Anterior cingulate cortex (tissue), 58 donors: ENCODE measurements at places on chromosomes 7 and 10.

GRCh38 chr7:149626972-149627371, 129.4 kb upstream of the ZNF746 start:
- DNase-seq = no peak

GRCh38 chr10:93397020-93397419, 85.1 kb downstream of the MYOF start:
- DNase-seq = no peak

GRCh38 chr7:14021069-14021468, 31.6 kb upstream of the ETV1 start:
- DNase-seq = no peak

- no peak for DNase-seq
Measured at GRCh38 chr7:93374345-93374940, 142.3 kb downstream of the VPS50 start.

DNA sequence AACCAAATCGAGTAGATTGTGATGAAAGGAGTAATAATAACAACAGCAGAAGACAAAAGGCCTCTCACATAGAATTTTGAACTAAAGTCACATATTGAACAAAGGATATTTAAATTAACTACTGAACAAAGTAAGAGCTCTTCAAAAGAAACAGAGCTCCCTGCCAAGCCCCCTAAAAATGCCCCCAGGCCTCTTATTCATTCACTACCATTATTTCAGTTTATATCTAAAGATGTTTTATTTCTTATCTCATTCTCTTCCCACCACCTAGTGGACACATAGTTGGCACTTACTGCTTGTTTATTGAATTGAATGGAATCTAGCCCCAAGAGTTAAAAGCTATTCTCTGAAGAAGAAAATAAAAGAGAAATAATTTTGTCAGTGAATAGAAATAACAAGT, 37.4 kb downstream of the VCL start:
- DNase-seq = no peak

- DNase-seq = no peak
Measured at GRCh38 chr10:112842832-112843360, 107.2 kb upstream of the TCF7L2 start.

GRCh38 chr7:158394936-158395335, 192.7 kb downstream of the PTPRN2 start:
- no peak for DNase-seq

GRCh38 chr10:86327954-86328725, 38.5 kb downstream of the GRID1 start:
- DNase-seq = no peak

GRCh38 chr10:110009736-110010475, 2.1 kb downstream of the ADD3 start:
- no peak for DNase-seq

DNA sequence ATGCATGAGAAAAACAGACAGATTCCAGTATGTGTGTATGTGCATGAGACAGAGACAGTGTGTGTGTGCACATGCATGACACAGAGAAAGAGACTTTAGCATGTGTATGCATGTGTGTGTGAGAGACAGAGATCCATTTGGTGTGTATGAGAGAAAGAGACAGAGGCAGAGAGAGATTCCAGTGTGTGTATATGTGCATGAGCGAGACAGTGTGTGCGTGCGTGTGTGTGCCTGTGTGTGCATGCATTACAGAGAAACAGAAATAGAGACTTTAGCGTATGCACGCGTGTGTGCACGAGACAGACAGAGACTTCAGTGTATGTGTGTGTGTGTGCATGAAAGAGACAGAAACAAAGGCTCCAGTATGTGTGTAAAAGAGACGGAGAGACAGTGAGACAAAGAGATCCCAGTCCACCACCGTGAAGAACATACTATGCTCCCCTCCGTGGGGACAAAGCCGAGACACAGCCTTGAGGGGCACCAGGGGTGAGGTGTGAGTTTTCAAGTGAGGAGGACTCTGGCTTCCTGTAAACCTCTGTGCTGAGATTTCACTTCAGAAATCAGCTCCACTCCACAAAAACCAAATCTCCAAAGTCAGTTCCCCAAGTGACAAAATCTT, 188.9 kb downstream of the GRID1 start:
- DNase-seq = no peak

- DNase-seq = no peak
Measured at GRCh38 chr7:17401791-17402627, 103.6 kb downstream of the AHR start.

DNA sequence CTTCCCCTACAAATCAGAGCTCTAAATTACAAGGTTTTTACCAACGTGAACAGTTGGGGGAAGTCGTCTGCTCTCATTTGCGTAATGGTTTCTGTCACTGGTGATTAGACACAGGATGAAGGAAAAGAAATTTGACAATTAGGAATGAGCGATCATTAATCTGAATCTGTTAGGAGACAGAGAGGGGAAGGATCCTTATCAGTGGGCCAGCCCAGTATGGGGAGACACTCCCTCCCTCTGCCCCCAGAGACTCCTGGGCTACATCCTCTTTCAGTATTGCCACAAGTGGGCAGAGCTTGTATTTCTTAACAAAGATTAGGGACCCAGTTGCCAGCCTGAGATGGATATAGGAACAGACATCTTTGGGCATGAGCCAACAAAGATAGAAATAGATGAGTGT, 15.5 kb downstream of the HIF1AN start:
- no peak for DNase-seq

DNA sequence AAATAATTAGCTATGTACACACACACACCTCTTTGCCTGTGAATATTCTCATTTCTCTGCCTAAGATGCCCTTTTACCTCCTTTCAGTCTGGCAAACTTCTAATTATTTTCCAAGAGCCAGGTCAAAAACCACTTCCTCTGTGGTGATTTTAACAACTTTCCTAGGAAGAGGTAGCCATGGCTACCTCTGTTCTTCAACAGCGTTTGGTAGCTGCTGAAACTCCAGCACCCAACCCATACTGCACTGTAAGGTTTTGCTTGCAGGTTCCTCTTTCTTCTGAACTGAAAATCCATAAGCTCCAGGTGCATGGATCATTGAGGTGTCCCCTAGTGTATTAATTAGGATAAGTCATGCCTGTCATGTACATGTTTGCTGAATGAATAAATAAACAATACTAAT, 25.6 kb downstream of the NRCAM start:
- no peak for DNase-seq
